Activated CD4-positive, alpha-beta T cell treated with anti-CD3 and anti-CD28 coated beads for 36 hours (primary cell): ENCODE measurements at places on chromosomes 4 and X.

DNA sequence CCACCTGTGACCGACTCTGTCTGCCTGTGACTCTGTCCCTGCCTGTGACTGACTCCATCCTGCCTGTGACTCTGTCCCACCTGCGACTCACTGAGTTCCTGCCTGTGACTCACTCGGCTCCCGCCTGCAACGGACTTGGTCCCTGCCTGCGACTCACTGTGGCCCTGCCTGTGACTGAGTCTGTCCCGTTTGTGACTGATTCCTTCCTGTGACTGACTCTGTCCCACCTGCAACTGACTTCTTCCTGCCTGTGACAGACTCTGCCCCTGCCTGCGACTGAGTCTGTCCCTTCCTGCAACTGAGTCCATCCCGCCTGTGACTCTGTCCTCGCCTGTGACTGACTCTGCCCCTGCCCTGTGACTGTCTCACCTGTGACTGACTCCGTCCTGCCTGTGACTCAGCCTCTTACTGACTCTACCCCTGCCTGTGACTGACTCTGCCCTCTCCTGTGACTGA lies 9.6 kb upstream of the UVSSA start:
- DNase-seq: peak; percentile 89

DNA sequence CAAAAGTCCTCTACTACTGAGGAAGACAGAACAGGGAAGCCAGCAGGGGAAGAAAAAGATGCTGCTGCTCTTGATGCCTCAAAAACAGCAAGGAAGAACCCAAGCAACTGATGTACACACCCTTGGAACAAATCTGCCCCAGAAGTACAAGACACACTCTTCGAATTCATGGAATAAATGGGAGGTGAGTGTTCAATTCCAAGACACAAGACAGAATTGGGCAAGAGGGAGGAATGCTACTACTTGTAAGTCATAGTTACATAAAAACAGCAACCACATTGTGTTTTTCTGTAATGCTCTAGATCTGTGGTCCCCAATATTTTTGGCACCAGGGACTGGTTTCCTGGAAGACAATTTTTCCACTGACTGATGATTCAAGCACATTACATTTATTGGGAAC lies 58.0 kb upstream of the H2AZ1 start:
- no peak for DNase-seq

DNA sequence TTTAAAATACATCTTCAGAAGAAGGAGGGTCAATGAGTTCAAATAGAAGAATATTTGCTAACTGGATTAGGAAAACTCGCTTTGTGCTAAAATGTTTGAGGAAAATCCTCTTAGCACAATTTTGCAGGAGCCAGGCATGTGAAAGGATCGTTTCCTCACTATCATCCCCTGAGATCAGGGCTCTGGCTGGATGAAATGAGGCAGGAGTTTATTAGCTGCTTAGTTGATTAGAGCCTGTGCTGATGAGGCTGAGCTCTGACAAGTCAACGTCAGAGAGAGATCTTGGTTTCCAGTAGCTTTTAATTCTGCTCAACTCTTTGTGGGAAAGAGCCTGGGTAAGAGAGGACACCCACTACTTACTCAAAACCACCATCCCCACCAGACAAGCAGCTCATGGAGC lies 8.0 kb upstream of the DRD5 start:
- no peak for DNase-seq

DNA sequence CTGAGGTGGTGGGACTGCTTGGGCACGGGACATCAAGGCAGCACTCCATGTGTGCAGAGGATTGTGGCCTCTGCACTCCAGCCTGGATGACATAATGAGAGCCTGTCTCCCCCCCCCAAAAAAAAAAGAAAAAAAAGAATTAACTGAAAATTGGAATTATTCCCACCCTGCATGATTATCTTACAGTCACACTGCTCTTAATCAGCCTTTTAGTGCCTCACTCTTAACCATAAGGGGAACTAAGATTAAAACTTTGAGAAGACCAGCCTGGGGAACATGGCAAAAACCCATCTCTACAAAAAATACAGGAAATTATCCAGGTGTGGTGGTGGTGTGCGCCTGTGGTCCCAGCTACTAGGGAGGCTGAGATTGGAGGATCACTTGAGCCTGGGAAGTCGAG lies 94.6 kb downstream of the UBE2K start:
- DNase-seq: no peak

GRCh38 chrX:40263014-40263560 lies 165.3 kb upstream of the BCOR start:
- DNase-seq: no peak

GRCh38 chr4:174813292-174813691 lies 15.8 kb downstream of the GLRA3 start:
- DNase-seq: no peak

- no peak for DNase-seq
Observed at GRCh38 chrX:69466546-69466945, 37.6 kb upstream of the NALF2 start.

GRCh38 chrX:116462822-116463221 lies at the start of gene CT83:
Gene CT83, minus strand, starts transcription at chrX:116462976. Its CDS starts 120 bp downstream, at chrX:116462856.
- DNase-seq: no peak

GRCh38 chrX:46279925-46280313 lies 265.3 kb downstream of the ZNF674 start:
- DNase-seq: no peak

GRCh38 chrX:110188701-110189558 lies 129.0 kb downstream of the AMMECR1 start:
- DNase-seq: no peak

- no peak for DNase-seq
Observed at GRCh38 chr4:111213531-111213930, 590.7 kb upstream of the PITX2 start.

DNA sequence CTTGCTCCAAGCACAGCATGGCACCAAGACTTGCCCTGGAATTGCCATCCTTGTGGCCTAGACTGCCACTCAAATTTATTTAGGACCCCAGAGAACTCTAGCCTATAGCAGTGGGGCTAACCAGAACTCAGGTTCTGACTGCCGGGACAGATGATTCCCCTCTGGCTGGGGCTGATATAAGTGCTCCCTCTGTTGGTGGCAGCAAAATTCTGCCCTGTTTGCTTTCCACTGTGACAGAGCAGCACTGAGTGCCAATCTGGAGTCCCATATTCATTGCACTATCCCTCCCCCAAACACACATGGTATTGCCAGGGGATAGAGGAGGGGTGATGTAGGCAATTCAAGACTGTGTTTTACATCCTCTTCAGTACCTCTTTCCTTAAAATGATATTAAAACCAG lies 1081.9 kb downstream of the FAT4 start:
- DNase-seq: no peak

DNA sequence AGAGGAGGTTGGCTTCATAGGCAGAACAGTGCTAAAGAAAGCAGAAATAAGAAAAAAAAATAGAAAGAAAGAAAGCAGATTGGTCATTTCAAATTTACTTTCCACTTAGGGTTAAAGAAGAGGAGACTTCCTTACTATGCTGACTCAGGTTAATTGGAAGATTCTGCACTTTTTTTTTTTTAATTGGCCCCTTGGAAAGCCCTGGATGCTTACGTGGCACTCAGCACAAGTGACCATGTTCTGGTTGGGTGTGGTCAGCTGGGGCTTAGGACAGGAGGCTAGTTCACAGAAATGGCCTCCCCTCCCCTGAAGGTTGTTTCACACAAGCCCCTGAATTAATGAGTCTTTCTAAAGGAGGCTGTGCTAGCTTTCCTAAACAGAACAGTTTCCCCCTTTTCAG lies 14.5 kb downstream of the MAGEA9B start:
- no peak for DNase-seq

DNA sequence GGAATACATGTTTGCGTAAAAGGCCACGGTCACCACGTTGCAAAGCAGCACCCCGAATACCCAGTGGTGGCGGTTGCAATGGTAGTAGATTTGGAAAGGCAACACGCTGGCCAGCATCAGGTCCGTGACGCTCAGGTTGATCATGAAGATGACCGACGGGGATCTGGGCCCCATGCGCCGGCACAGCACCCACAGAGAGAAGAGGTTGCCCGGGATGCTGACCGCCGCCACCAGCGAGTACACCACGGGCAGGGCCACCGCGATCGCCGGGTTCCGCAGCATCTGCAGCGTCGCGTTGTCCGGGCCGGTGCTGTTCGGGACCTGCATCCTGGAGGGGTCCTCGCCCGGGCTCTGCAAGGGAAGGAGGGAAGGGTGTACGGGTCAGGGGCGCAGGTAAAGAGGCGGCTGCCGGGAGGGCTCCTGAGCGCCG lies 13.5 kb upstream of the ASMTL start:
- DNase-seq: peak; percentile 9

DNA sequence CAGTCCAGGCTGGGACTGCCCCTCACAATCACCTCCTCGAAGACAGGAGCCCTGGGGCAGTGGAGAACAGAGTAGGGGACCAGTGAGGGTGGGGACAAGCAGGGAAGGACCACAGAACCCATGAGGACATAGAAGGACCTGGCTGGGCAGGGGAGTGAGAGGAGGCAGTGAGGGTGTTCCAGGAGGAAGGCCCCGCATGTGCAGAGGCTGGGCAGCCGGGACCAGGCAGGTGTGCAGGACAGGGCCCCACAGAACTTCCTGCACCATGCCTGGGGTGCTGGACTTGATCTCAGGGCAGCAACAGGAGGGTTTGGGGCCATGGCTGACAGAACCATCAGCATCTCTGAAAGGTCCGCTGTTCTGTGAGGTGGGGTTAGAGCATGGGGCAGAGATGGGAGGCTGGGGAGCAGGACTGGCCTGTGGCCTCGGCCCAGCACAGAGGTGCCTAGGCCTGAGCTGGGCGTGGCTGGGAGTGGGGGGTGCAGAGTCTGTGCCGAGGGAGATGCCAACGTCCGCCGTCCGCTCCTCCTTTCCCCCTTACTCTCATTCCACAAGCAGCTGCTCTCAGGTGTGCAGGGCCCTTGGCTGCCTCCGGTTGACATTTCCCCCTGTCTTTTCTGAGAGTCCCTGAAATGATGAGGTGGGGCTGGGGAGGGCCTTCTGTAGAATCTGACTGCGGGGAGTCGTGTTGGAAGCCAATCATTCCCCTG lies 40.8 kb downstream of the EVC start:
- DNase-seq: no peak

DNA sequence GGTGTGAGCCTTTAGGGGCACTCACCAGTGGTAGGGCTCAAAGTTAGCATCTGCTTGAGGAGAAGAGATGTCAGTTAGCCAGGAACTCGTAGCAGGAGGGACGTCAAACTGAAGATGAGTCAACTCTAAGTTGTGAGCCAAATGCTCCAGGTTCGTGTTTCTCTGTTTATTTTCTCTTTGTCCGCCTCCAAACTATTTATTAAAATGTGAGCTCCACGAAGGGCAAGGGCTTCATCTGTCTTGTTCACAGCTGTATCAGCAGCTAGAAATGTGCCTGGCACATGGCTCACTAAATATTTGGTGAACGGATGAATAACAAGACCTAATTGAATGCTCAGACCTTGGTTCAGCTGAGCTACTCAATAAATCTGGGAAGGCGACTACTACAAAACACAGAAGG lies 248.9 kb downstream of the BCOR start:
- no peak for DNase-seq

DNA sequence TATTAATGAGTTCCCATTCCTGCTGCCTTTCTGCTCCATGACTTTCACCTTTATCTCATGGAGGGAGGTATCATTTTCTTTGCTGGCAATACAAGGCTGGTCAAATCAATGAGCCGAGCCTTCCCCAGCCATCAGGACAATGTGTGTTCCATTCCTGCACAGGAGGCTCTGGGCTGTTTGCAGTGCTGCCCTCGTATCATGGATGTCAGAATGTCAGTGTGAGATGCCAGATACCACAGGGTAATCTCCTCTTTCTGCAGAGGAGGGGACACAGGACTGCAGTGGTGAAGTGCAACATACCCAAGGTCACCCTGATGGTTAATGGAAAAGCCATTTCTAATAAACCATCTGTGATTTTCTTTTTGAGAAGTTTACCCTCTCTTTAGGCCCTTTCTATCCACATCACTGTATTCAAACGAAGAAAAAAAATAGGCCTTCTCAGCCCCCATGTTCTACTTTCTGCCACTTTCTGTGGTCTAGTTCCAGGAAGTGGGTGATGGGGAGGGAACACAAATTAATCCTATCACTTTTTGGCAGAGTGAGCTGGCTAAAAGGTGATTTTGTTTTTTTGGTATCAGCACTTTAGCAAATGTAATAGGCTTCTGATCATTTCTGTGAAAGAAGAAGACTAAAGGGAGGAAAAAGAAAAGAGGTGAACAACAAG lies 490.2 kb upstream of the BOD1L1 start:
- DNase-seq: no peak

DNA sequence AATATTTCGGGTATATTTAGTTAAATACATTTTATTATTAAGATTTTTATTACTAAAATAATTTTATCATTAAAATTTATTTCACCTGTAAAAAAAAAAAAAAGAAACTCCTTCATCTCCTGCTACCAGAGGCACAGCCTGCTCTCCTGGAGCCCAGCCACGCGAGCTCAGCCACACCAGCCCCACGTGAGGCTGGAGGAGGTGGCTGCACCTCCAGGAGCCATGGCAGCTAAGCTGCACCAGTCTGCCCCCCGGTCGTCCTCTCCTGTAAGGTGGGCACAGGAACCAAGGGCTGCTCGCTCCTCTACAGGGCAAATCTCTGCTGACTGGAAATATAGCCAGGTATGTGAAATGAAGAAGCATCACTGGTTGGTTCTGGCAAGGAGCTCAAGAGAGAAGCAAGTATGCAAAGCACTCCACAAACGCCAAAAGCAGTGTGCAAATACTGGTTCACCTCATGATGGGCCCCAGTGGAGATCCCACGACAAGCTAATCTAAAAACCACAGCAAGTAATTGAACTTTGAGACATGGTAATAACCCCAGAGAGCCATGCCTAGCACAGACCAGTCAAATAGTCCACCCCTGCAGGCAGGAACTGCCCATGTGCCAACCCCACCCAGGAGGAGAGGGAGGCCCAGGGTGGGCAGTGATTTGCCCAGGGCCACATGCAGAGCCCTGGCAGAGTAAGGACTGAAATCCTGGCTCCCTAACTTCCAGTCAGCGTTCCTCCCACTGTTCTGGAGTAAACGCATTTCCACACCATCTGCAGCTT lies 90.1 kb downstream of the WFS1 start:
- no peak for DNase-seq

GRCh38 chr4:170818786-170819185 lies 729.0 kb upstream of the AADAT start:
- no peak for DNase-seq

- no peak for DNase-seq
Observed at GRCh38 chr4:121995790-121996537, 44.1 kb upstream of the TRPC3 start.

DNA sequence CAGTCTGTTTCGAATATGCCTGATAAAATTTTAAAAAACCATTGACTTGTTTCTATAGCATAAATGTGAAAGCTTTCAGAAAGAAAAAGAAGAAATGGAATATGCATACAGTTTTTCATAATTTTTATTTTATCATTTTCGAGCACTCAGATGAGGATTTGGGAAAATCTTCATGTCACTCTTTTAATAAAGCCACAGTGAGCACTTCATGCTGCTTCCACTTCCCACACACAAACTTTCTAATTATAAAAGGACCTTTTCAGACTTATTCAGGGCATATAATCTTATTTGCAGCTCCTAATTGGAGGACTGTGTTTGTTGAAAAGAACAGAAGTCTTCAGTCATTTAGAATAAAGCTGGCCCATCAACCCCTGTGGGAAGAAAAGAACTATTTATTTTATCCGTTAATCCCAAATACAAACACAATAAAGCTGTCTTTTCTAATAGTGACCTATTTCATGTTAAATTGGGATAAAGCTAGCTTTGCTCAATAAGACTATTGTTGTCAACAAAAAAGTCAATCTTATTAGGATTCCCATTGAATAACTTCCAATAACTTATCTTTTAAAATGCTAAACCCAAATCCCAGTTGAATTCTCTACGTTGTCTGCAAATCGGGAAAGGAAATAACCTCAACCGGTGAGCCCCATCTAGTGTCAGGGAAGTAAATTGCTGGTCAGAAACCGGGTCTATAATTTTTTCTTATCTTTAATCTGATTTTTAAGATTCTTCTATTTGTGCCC lies 211.5 kb downstream of the PDGFRA start:
- DNase-seq: no peak
